Cardiac atrium fibroblast (primary cell): ENCODE measurements at places on chromosomes 2 and 18. TPM values are rescaled to one million over a fixed set of nuclear protein-coding genes. Genes with fewer than 3 reads are reported as not detected.

Gene CNTNAP5
- total RNA-seq = not detected in 2 replicates

Gene LDLRAD4
- not detected in 2 replicates for total RNA-seq

Gene RNU2-63P
- not detected in 2 replicates for total RNA-seq

Gene MYOM1
- under 0.01 and 0.16 TPM in 2 replicates for total RNA-seq

Gene CFC1
- total RNA-seq = not detected in 2 replicates

Gene CD8A
- not detected in 2 replicates for total RNA-seq

Gene ALMS1
- 9.0 and 14.4 TPM in 2 replicates for total RNA-seq

Gene DPYSL5
- total RNA-seq = not detected in 2 replicates

Gene TMEM200C
- not detected in 2 replicates for total RNA-seq

Gene INPP5D
- total RNA-seq = 0.16 and 0.18 TPM in 2 replicates

Gene EMX1
- total RNA-seq = not detected in 2 replicates

Gene PROC
- not detected in 2 replicates for total RNA-seq

Gene KIF1A
- not detected in 2 replicates for total RNA-seq

Gene SRBD1
- 11.8 and 15.5 TPM in 2 replicates for total RNA-seq

Gene GCG
- total RNA-seq = not detected in 2 replicates

Gene CHRNG
- not detected in 2 replicates for total RNA-seq

Gene CCDC68
- 5.8 and 6.3 TPM in 2 replicates for total RNA-seq
